ENCODE measurements at places on chromosomes 5 and 9.

GRCh38 chr9:110089681-110090370 lies 118.1 kb downstream of the C9orf152 start:
- peak; percentile 48 for DNase-seq

- no peak for DNase-seq
Measured at GRCh38 chr5:116559673-116560164, 14.9 kb downstream of the SEMA6A start.

GRCh38 chr5:64883912-64884311 lies 115.2 kb downstream of the CWC27 start:
- no peak for DNase-seq

DNA sequence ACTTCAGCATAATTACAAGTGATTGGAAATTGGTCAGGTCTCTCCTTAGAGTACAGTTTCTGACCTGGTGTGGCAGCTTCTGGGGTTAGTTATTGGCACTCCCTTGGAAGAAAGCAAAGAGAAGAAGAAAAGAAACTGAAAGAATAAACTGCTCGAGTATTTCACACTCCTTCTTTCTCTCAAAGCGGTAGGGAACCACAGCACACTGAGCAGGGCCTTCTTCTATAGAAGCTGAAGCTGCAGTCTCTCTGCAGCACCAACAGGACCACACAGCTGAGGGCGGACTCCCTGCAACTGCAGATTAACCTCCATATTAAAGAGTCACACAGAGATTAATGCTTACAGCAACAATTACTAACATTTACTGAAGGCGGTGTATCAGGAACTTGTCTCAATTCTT lies 152.0 kb downstream of the TRPM6 start:
- no peak for DNase-seq

GRCh38 chr9:36679710-36680109 lies 107.0 kb downstream of the MELK start:
- DNase-seq = no peak

- peak; percentile 55 for DNase-seq
Measured at GRCh38 chr9:112925058-112925641, 34.5 kb upstream of the SLC46A2 start.

- no peak for DNase-seq
Measured at GRCh38 chr9:10387282-10387681, 225.5 kb downstream of the PTPRD start.

DNA sequence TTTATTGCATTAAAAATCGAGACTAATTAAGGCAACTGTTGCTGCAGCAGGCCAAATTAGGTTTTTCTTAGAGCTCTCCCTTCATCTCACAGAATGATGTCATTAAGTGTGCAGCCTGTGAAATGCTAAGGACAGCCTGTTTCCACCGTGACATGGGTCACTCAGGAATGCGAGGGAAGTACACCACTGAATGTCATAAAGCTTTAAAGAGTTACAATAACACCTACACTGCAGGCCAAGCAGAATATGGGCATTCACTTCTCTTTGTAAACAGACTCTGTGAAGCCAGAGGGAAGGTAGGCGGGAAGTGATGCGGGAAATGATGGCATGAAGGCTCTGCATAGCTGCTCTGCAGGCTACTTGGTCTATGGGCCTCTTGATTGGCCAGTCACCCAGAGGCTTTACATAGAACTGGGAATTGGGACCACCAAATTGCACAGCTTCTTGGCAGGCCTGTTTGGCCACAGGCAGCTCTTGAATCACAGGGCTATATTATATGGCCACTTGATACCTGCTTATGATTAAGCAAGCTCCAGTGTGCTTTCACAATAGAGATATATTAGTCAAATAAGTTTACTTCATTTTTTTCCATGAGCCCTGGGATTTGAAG lies 28.4 kb upstream of the AOPEP start:
- no peak for DNase-seq

GRCh38 chr9:74551266-74551665 lies 54.1 kb downstream of the RORB start:
- DNase-seq = no peak

GRCh38 chr5:150241298-150242160 lies 48.0 kb downstream of the CAMK2A start:
- DNase-seq = no peak

DNA sequence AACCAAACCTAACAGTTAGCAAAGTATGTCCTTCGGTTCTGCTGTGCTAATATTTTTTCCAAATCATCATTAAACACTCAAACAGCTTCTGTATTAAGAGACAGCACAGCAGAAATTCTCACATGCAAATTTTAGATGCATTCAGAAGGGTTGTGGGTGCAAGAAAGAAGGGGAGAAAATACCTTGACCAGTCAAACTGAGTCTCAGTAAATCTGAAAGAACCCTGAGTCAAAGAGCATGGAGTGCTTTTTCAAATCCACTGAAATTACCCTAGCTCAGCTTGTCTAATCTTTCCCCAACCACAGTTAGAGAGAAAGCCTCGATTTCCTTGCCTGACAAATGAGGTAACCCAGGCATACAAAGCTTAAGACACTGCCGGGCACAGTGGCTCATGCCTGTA lies 55.1 kb downstream of the RETREG1 start:
- DNase-seq = no peak

- no peak for DNase-seq
Measured at GRCh38 chr5:37767961-37768360, 71.9 kb downstream of the GDNF start.

GRCh38 chr5:35762368-35762767 lies 94.3 kb upstream of the IL7R start:
- no peak for DNase-seq

DNA sequence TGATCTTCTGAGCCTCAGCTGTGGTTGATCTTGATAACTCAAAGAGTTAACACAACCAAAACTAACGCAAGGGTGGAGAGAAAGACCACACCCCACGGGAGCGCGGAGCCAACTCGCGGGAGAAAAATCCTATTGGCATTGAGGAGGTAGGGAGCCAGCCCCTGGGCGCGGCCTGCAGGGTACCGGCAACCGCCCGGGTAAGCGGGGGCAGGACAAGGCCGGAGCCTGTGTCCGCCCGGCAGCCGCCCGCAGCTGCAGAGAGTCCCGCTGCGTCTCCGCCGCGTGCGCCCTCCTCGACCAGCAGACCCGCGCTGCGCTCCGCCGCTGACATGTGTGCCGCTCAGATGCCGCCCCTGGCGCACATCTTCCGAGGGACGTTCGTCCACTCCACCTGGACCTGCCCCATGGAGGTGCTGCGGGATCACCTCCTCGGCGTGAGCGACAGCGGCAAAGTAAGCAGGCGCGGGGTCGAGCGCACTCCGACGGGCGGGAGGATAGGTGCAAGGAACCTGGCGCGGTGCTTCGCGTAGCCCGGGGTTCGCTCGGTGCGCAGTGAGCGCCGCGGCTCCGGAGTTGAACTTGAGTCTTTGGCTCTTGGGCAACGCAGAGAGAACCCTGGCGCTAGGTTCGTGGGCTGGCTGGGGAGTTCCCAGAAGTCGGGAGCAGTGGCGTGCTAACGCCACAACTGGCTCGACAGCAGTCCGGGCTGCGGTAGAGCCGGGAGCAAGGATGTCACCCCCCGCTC lies at the start of gene GDA:
GDA (plus strand) TSS at position 210 of the 745 bp plus-strand sequence; CDS start at position 330, 120 bp downstream.
- DNase-seq = peak; percentile 47

DNA sequence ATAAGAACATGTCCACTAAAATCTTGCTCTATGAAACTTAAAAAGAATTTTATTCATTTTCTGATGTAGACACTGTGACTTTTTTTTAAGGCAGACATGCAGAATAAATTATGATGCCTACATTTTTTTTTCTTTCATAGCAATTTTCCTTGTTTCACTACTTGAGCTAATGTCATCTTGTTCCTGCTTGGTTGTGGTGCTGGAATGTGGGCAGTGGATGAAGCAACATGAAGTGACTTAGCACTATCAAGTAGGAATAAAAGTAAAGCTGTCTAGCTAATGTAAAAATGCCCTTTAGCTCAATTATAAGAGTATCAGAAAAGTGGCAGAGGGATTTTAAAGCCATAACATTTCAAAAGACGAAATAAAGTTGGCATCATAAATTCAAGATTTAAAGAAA lies 191.0 kb downstream of the ADAMTS6 start:
- DNase-seq = no peak

DNA sequence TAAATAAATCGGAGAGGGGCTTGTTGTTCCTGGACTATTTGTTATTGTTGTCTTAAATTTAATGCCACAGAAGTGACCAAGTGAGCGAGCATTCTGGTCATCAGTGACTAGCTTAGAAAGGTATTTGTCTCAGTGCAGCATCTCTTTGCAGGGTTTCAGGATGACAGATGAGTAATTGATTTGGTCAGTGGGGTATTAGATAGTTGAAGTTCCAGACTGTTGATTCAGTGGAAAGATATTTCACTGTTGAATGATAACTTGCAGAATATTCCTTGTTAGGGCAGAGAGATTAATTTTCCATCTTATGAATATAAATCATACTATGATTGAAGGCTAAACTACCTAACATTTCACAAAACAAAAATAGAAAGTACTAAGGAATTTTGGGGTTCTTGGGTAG lies 122.4 kb downstream of the TRIO start:
- DNase-seq = no peak

DNA sequence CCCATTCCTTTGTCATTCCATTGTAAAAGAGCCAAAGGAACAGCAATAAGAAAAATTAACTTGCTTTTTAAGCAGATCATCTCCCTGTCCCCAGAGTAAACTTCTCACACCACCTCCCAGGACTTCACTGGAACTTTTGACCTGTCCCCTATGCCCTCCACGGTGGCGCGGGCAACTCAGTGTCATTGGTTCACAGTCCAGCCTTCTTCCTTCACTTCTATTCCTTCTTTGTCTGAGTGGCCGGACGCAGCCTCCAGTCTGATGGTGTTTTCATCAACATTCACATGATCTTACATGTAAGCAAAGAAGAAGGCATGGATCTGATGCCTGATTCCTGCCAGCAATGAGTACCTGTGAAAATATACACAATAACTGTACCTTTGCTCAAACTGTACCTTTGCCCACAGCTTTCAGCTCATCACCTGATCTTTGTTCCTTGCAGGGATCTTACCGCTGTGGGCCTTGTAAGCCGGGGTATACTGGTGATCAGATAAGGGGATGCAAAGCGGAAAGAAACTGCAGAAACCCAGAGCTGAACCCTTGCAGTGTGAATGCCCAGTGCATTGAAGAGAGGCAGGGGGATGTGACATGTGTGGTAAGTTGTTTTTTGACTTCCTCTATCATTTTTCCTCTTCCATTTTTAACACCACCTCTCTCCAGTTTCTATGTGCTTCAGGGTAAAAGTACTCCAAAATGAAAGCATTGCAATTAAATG lies 32.5 kb downstream of the THBS4 start:
- DNase-seq = no peak

GRCh38 chr9:794386-794785 lies 47.1 kb upstream of the DMRT1 start:
- DNase-seq = no peak

DNA sequence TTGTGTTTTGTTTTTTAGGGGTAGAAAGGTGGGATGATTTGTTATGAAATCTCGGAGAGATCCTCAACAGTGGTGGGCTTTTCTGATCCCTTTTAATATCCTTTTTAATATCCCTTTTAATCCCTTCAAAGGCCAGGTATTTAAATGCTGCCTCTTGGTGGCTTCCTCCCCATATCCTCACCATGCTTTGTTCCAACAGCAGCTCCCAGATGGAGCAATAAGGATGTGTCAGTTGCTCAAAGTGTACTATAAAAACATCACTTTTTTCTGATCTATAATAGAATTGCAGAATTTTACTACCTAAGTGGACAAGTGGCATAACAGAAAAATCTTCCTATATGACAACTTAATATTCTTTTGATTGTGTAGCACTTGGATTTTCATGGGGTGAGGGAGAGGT lies 160.1 kb downstream of the GNAQ start:
- DNase-seq = no peak

DNA sequence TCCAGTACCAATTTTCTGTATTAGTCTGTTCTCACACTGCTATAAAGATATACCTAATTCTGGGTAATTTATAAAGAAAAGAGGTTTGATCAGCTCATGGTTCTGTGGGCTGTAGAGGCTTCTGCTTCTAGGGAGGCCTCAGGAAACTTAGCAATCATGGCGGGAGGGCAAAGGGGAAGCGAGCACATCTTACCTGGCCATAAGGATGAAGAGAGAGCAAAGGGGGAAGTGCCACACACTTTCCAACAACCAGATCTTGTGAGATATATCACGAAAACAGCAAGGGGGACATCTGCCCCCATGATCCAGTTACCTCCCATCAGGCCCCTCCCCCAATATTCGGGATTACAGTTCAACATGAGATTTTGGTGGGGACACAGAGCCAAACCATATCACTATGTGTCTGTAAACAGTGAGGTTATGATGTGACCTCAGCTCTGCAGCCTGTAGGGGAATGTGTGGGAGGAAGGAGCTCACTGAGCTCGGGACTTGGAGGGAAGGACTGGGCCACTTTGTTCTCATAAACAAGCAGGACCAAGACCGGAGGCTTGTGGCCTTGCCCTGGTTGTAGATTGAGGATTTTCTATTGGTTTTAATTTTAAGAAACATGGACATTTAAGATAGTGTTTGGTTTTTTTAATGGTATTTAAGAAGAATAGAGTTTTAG lies 85.2 kb downstream of the EHMT1 start:
- no peak for DNase-seq

- no peak for DNase-seq
Measured at GRCh38 chr5:368183-369084, 46.9 kb downstream of the AHRR start.

- no peak for DNase-seq
Measured at GRCh38 chr9:14690948-14691730, 2.1 kb downstream of the ZDHHC21 start.

DNA sequence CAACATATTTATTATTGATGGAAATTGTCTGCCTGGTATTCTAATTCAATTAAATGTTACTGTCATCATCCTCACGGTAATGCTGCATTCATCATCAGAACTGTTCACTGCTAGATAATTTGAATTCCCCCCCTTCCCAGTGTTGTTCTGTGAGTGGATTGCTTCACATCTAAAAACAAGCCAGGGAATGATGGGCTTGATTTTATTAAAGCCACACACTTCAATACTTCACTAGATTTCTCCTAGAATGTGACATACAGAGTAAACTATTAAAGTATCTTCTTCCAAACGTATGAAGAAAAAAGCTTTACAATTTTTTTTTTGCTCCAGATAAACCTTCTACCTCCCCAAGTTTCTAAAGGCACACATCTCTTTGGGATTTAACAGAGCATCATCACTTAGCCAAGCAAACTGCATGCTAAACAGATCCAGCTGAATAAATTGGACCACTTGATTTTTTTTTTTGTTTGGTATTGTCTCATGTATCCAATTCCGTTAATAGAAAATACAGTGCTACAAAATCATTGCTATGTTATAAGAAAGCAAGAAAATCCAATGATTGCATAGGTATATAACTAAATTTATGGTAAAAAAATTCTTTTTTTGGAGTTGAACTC lies 692.4 kb downstream of the MTRR start:
- no peak for DNase-seq

- DNase-seq = no peak
Measured at GRCh38 chr5:180640861-180641565, 8.4 kb downstream of the FLT4 start.

- no peak for DNase-seq
Measured at GRCh38 chr9:30121611-30122010, 2262.8 kb upstream of the ACO1 start.

GRCh38 chr5:3828761-3829160 lies 233.1 kb downstream of the IRX1 start:
- no peak for DNase-seq
